ENCODE measurements at places on chromosomes 12 and 14.

GRCh38 chr14:23380197-23380914, 3.5 kb downstream of the CMTM5 start:
- DNase-seq, result no peak

DNA sequence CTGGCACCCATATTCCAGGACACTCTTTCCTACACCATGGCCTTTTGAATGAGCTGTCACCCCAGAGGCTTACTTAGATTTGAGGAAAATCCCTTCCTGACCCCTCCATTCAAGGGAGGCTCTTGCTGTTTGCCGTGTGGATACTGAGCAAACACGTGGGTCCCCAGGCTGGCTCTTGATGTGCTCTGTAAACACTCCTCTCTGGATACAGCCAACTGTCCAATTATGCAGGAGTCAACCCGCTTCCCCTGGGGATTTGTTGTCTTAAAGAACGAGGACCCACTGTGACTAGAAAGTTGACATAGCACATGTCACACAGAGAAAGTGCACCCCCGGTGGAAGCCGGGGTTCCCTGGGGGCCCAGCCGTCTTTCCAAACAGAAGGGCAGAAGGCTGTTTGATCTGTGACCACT, 75.8 kb upstream of the CEP83 start:
- DNase-seq, result no peak

DNA sequence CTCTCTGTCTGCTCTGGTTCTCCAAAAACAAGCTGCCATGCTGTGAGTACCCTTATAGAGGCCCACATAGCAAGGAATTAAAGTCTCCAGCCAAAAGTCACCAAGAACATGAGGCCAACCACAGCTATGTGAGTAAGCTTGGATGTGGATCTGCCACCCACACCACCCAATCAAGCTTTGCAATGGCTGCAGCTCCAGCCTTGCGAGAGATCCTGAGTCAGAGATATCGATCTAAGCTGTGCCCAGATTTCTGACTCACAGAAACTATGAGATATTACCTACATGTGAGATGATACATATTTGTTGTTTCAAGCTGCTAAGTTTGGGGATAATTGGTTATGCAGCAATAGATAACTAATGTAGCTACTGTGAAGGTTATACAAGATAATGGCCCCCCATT, 15.5 kb upstream of the TMEM233 start:
- DNase-seq, result no peak

GRCh38 chr14:76050797-76051392, 65.3 kb downstream of the IFT43 start:
- peak; percentile 95 for DNase-seq

DNA sequence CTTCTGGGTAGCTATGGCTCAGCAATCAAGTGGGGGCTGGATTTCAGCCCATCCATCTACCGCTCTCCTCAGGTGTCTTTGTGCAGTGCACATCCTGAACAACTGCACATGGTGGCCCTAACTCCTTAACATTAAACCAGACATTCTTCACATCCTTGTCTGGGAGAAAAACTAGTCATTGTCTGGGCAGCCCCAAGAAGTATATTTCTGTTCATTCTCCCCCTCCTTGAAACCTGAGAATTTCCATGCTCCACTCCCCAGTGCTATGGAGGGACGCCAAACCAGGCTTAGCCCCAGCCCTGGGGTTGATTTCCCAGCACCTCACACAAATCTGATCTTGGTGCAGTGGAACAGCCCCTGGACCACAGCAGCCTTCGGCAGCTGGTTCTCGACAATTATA, 13.4 kb downstream of the MYL2 start:
- no peak for DNase-seq

DNA sequence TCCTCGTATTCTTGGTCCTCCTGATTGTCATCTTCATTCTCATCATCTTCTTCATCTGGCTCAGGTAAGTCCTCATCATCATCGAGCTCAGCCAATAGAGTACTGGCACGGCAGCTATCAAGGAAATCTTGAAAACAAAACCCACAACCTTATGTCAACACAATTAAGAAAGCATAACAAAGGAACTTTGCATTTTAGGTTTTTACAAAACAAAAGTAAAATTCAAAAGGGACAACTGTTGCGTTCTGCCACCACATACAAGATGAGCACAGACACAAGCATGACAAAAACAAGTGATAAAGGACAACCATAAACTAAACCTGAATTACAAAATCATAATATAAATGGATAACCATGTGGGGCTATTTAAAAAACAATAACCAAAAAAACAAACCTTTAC, 84.7 kb downstream of the HECTD1 start:
- DNase-seq, result no peak

GRCh38 chr12:125140279-125141209, 75.3 kb downstream of the AACS start:
- DNase-seq, result no peak
